ENCODE measurements at places on chromosomes 16 and 17.

GRCh38 chr16:12675852-12676251 lies 127.8 kb downstream of the CPPED1 start:
- DNase-seq: no peak

GRCh38 chr17:45666046-45666600 lies 118.0 kb upstream of the CRHR1 start:
- DNase-seq: no peak

DNA sequence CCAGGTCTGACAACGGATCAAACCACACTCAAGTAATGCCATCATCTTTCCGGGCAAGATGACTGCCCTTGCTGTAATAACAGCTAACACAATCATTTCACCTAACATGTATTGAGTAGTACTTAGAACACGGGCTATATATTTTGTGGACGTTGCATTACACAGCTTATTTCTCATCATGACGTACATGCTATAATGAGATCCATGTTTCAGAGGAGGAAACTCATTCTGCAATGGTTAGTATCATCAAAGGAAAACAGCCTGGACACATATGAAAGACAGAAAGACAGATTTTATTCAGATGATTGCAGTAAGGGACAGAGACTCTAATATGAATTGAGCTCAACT lies 446.7 kb downstream of the HS3ST3B1 start:
- no peak for DNase-seq

DNA sequence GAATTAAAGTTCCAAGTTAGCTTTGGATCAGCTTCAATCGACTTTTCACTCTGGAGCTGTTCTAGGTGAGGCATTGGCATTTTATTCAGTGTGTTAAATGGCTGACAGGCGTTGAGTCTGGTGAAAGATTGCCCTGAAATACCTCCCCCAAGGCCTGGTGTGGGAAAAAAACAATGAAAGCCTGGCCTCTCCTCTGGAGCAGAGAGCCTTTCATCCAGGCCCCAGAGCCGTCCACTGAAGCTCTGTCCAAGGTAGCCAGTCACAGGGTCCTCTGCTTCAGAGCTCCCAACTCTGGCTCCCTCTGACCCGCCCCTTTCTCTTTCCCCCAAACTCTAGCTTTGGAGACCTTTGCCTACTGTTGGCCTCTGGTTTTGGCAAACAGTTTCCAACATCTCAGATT lies 123.6 kb upstream of the CRHR1 start:
- DNase-seq: no peak

DNA sequence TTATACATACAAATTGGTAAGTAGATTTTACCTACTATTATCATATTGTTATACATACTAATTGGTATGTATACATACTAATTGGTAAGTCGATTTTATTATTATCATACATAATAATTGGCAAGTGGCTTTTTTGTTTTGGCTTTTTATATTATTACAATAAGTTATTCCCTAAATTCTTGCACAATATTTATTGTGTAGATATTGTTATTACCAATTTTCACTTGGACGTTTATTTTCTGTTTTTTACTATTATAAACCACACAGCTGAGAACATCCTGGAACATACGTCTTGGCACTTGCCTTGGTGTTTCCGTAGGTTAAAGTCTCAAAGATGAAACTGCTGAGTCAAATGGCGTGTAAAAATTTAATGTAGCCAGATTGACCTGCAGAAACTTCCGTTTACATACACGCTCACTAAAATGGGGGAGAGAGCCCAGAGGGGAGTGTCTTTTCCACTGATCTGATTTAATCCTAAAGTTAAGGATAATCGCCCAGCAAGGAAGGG lies 18.9 kb downstream of the GNGT2 start:
- no peak for DNase-seq

GRCh38 chr17:15893658-15894024 lies 51.3 kb upstream of the ADORA2B start:
- no peak for DNase-seq

DNA sequence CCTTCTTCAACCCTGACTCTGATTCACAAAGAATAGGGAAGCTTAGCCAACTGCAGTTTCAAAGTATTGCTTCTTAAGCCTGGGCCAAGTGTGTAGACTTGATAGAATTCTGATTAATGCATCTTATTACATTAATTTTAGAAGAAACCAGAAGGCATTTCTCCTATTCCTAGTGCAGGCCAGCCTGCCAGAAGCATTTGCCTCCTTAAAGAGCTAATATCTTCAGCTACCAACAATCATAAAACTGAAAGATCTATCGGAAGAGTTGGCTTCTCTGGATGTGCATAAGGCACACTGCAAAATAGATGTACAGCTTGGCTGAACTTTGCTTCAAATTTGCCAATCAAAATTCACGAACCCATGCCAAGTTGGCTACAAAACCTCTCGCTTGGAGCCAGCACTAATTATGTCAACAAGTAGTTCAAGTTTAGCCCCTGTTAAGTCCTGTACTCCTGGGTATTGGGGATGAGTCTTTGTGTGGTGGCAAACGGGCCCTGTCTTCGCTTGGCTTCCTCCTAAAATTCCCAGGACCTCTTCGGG lies 717.8 kb downstream of the WWOX start:
- DNase-seq: no peak

GRCh38 chr17:49952209-49952911 lies 16.6 kb upstream of the DLX4 start:
- peak; percentile 63 for DNase-seq

GRCh38 chr17:42290577-42290976 lies 2.3 kb downstream of the STAT5A start:
- DNase-seq: no peak

DNA sequence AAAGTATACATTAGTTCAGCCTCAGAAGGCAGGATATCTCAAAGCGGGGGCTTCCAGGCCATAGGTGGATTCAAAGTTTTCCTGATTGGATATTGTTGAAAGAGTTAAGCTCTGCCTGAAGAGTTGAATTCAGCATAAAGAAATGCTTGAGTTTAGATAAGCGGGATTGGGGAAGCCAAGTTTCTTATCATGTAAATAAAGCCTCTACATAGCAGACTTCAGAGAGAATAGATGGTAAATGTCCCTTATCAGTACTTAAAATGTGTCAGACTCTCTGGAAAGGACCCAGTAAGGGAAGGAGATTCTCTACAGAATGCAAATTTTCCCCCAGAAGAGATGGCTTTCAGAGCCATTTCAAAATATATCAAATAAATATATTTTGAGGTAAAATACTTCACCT lies 423.5 kb downstream of the SHISA9 start:
- DNase-seq: no peak

- no peak for DNase-seq
These were observed 5.7 kb upstream of the KRT13 start for GRCh38 chr17:41511116-41511515.

- DNase-seq: no peak
These were observed 217.5 kb downstream of the RBFOX1 start for GRCh38 chr16:7550096-7550495.

DNA sequence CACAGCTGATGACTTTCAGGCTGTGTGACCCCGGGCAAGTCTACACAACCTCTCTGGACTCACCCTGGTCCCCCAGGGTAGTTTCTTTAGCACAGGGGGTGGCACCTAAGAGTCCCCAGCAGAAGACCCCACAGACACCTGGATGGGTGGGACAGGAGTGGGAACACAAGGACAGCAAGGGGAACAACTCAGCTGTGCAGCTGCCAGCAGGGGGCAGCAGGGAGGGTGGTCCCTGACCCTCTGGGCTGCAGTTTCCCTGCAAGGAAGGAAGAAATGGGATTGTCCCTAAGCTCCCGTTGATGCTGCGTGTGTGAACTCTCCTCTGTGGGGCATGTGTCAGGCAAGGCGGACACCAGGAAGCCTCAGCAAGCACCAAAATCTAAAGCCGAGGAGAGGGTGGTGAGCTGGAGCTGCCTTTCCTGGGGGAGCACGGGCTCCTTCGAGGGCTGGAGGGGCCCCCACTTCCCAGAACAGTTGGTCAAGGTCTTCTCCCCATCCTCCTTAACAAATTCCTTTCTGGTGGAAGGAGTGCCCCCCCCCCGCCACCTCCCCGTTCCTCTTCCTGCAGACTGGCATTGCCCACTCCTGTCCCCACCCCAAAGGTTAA lies 24.1 kb upstream of the CDH5 start:
- DNase-seq: no peak

DNA sequence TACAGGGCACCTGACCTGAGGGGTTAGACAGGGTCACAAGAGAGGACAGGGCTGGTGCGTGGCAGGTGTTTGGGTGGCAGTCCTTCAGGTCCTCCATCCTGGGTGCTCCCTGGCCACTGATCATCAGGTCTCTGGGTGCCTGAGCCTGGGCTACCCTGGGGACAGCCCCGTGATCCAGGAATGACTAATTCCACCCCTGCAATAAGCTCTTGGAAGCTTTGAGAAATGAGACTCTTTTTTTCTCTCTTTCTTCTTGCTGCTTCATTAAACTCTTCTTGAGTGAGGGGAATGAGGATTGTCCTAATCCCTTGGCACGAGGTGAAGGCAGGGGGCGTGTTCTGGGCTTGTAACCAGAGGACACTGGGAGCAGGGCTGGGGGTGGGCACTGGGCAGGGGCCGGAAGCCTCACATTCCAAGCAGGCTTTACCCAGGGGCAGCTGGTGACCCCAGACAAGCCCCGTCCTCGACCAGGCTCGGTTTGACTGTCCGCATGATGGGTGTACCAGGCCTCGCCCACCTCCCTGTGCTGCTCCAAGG lies 21.4 kb upstream of the SPNS2 start:
- DNase-seq: peak; percentile 15

DNA sequence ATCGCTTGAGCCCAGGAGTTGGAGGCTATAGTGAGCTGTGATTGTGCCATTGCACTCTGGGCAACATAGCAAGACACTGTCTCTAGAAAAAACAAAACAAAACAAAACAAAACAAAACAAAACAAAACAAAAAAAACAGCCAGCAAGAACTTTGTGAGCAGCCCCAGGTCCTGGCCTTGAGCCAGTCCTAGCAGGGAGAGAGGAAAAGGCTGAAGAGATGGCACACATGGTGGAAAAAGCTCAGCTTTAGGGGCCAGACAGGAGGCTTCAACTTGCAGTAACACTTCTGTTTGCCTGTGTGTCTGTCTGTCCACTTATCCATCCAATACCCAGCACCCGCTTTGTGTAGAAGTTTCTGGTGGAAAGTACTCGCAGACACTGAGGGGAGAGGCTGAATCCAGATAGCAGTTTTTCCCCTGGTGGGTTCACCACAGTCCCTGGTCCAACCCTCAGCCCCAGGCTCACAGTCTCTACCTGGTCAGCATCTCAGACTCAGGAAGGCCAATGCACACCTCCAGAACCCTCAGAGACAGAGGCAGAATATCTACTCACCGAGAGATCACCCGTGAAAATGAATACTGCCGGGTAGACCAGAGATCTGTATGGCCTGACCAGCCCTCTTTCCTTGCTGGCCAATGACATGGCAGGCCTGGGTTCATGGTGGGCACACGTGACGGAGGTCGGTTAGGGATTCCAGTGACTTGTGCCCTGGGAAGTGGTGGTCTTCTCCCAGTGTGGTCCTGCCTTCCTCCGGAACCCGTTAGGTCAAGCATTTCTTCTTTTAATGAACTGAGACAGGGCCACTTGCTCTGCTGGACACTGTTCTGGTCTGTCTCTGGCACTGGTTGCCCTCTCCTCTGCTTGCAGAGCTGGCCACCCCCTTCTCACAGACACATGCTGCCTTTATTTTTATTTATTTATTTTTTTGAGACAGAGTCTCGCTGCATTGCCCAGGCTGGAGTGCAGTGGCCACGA lies 79.5 kb upstream of the DNAJA2 start:
- no peak for DNase-seq

- DNase-seq: peak; percentile 56
These were observed 41.1 kb downstream of the MYO18A start for GRCh38 chr17:29138971-29139691.

DNA sequence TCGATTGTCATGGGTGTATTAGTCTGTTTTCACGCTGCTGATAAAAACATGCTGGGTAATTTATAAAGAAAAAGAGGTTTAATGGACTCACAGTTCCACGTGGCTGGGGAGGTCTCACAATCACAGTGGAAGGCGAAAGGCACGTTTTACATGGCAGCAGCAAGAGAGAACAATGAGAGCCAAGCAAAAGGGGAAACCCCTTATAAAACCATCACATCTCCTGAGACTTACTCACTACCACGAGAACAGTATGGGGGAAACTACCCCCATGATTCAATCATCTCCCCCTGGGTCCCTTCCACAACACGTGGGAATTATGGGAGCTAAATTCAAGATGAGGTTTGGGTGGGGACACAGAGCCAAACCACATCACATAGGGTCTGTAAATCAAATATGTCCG lies 167.4 kb upstream of the XYLT1 start:
- DNase-seq: no peak

GRCh38 chr16:58464916-58465731 lies 34.8 kb upstream of the NDRG4 start:
- no peak for DNase-seq

DNA sequence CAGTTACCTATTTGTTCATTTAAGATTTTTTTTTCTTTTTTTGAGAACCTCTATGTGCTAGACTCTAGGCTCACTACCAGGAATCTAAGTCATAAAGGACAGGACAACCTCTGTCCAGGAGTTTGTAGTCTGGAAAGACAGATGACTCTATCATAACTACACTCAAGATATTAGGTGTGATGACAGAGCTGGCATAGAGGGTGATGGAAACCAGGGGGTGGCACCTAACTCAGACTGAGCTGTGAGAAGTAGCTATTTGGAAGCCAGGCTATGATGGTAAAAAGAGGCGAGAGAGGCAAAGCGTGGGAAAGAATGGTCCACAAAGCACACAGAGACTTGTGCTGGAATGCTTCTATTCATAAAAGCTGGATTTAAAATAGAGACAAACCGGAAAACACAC lies 372.3 kb downstream of the SEC14L1 start:
- no peak for DNase-seq

- no peak for DNase-seq
These were observed 15.5 kb upstream of the BRCA1 start for GRCh38 chr17:43140396-43141332.

- no peak for DNase-seq
These were observed 31.1 kb downstream of the RBFOX1 start for GRCh38 chr16:7363422-7364417.

DNA sequence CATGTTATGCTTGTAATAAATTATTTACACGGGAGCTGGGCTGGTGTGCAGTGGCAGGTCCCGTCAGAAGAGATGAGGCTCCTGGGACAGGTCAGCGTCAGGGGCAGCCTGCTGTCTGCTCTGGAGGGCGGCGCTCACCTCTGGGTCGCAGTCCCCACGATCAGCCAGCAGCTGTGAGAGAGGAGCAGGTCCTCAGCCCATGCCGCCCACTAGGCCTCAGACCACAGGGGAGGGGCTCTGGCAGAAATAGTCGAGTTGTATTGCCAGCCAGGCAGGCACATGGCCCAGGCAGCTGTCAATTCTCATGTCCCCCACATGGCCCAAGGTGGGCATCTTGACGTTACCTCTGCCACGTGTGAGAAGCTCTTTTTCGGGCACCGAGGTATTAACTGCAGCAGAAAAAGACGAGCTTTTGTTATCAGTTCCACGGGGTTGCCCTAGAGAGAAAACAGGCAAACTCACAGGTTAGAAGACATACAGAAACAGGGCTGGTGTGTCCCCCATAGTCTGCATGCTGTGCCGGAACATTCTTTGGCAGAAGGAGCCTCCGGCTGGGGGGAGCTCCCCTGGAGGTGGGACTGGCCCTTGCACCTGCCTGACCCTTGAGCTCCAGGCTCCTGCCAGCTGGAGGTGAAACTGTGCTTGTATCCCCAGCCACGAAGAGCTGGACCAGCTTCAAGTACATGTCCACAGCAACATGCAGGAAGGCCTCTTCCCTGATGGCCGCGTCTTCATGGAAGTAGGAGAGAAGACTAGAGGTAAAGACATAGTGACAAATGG lies 17.4 kb downstream of the ZNF276 start:
- DNase-seq: no peak
